Bronchial smooth muscle cell (primary cell): ENCODE measurements at places on chromosomes 5 and 9. TPM values are rescaled to one million over a fixed set of nuclear protein-coding genes. Genes with fewer than 3 reads are reported as not detected.

The SLC36A2 gene
- not detected in 2 replicates for total RNA-seq

The SLC23A1 gene
- total RNA-seq = not detected in 2 replicates

The NUTM2G gene
- under 0.01 TPM in 1 of 2 replicates, not detected in the other for total RNA-seq

The OCLN gene
- total RNA-seq = 0.26 and 0.32 TPM in 2 replicates

The MINAR2 gene
- total RNA-seq = not detected in 2 replicates

The PAIP1 gene
- total RNA-seq = 29.0 and 44.8 TPM in 2 replicates

The SLC46A2 gene
- not detected in 2 replicates for total RNA-seq

The IFT74 gene
- 10.0 and 15.4 TPM in 2 replicates for total RNA-seq

The ACTBL2 gene
- under 0.01 TPM in 1 of 2 replicates, not detected in the other for total RNA-seq

The F2RL1 gene
- 5.6 and 6.0 TPM in 2 replicates for total RNA-seq

The NR5A1 gene
- total RNA-seq = not detected in 2 replicates

The RAD23B gene
- 59.5 and 88.9 TPM in 2 replicates for total RNA-seq

The SPATA31A3 gene
- not detected in 2 replicates for total RNA-seq

The COL23A1 gene
- total RNA-seq = under 0.01 TPM in 1 of 2 replicates, not detected in the other
